H9 (cell line): ENCODE measurements at places on chromosomes 5 and 9. TPM values are rescaled to one million over a fixed set of nuclear protein-coding genes. Genes with fewer than 3 reads are reported as not detected.

DNA sequence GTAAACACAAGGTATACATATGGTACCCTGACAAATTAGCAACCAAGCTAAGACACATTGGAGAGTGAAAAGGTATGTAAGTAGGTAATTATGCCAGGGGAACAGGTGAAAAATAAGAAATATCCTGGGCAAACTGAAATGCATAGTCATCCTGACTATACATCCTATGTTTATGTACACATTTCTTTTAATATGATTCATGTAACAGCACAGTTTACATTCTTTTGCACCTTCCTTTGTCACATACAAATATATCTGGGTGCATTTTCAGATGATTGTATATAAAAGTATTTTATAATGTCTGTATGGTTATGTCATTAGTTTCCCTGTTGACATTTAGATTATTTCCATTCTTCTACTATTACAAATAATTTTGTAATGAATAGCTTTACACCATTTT lies 1146.9 kb downstream of the EFNA5 start:
- no peaks in the 10 kb centered on the region for H3K27me3 ChIP-seq
- no peaks in the 10 kb centered on the region; the same call in 1 of the 2 replicates for H3K4me1 ChIP-seq
- no peak for DNase-seq
- H3K36me3 ChIP-seq = no peaks in the 10 kb centered on the region
- no peak overlapping the region for H3K27ac ChIP-seq

- H3K4me1 ChIP-seq = peaks cover 3% of the 10 kb centered on the region; the same call in 1 of the 2 replicates
- H3K27me3 ChIP-seq = no peaks in the 10 kb centered on the region
- no peak overlapping the region for H3K27ac ChIP-seq
- no peak overlapping the region for H3K4me3 ChIP-seq
- DNase-seq = no peak
These were observed 134.1 kb downstream of the NUDT12 start for GRCh38 chr5:103428411-103428871.

- H3K4me3 ChIP-seq = no peak overlapping the region
These were observed 8.6 kb downstream of the HAVCR2 start for GRCh38 chr5:157100140-157100679.

DNA sequence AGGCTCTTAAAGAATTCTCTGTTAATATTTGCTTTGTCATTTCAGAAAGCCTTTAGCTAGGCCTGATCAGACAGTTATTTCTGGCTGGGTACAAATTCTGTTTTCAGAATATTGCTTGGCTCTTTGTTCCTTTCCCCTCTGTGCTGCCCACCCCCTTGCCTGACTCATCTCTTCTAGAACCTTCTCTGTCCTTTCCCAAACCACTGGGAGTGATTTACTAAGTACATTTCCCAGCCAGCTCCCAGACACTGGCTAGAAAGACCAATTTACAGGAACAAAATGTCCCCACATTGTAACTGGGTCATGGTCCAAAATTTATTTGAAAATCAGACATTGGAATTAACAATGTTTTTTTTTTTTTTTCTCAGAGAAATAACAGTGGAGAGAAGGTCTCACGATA lies 133.1 kb upstream of the MAP1B start:
- H3K4me3 ChIP-seq = no peak overlapping the region
- H3K27ac ChIP-seq = no peak overlapping the region
- H3K27me3 ChIP-seq = no peaks in the 10 kb centered on the region
- no peaks in the 10 kb centered on the region for H3K36me3 ChIP-seq
- no peaks in the 10 kb centered on the region for H3K4me1 ChIP-seq
- no peak for DNase-seq

GRCh38 chr5:155094455-155094854 lies 80.9 kb downstream of the KIF4B start:
- no peak overlapping the region for H3K4me3 ChIP-seq
- no peaks in the 10 kb centered on the region for H3K36me3 ChIP-seq
- H3K27ac ChIP-seq = no peak overlapping the region
- H3K27me3 ChIP-seq = no peaks in the 10 kb centered on the region
- no peak for DNase-seq
- H3K4me1 ChIP-seq = no peaks in the 10 kb centered on the region

DNA sequence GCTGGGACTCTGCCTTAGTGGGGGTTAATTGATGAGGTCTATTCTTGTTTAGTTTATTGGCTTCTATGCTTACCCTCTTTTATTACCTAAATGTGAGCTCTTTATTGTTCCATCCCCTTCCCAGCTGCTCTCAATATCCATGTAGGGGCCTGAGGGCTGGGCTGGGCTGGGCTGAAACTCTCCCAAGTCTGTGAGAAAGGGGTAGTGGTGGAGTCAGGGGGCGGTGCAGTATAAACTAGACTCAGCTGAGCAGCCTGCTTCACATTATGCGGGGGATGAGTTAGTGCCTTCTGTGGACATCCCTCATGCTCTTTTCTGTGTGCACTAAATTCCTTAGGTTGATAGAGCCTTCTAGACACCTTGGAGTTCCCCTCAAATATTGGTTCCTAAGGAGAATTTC lies 451.8 kb upstream of the PTGER4 start:
- no peak overlapping the region for H3K27ac ChIP-seq
- no peak overlapping the region for H3K4me3 ChIP-seq
- H3K27me3 ChIP-seq = no peaks in the 10 kb centered on the region
- no peaks in the 10 kb centered on the region for H3K4me1 ChIP-seq

DNA sequence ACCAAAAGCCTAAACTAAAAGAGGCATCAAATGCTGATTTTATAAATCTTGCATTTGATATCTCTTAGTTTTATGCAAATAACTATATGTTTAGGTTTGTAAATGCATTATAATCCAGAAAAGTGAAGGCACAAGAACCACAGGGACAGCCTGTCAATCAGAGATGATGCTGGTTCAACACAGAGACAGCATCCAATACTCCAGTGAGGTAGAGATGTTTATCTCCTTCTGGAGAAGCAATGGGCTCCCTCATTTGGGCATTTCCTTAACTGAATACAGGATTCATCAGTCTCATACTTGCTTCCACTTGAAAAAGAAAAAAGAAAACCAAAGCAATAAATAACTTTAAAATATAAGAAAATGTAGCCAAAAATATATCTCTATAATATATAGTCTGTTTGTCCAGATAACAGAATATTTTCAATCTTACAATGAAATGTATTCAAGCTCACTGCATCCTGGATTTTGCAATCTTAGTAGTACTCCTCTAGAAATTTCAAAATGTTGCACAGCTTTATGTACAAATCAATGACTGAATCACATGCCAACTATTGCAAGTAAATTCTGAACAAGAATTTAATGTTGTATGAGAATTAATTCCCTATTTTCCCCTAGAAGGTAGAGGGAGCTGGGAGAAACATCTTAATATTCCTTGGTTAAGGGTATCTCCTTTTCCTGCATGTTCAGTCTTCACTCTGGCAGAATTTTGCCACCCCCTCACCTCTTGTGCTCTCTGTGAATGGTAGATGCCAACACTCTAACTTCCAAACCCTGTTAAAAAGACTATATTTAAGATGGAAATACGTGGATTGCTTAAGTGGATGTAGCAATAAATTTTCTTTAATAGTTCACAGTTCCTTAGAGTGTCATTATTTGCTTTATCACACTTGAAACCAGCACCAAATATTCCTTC lies 191.1 kb upstream of the GAS1 start:
- H3K27me3 ChIP-seq = no peaks in the 10 kb centered on the region
- DNase-seq = no peak
- no peak overlapping the region for H3K27ac ChIP-seq
- H3K4me3 ChIP-seq = no peak overlapping the region
- H3K36me3 ChIP-seq = no peaks in the 10 kb centered on the region
- H3K4me1 ChIP-seq = no peaks in the 10 kb centered on the region

GRCh38 chr9:33867747-33868439 lies 50.9 kb downstream of the UBE2R2 start:
- H3K4me3 ChIP-seq = no peak overlapping the region
- DNase-seq = no peak
- no peak overlapping the region for H3K27ac ChIP-seq
- peaks cover 20% of the 10 kb centered on the region for H3K36me3 ChIP-seq

DNA sequence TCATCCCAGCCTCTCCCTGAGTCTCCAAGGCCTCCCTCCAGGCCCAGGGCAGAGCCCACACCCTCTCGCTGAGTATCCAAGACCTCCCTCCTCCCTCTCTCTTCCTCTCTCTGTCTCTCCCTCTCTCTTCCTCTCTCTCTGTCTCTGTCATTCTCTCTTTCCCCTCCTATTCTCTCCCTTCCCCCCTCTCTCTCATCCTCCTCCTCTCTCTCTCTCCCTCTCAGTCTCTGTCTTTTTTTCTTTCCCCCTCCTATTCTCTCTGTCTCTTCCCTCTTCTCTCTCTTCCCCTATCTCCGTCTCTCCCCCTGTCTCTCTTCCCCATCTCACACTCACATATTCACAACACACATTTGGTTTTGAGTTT lies 8.1 kb downstream of the SLC6A19 start:
- no peaks in the 10 kb centered on the region for H3K4me1 ChIP-seq
- no peak overlapping the region for H3K27ac ChIP-seq
- H3K27me3 ChIP-seq = no peaks in the 10 kb centered on the region
- no peak overlapping the region for H3K4me3 ChIP-seq

DNA sequence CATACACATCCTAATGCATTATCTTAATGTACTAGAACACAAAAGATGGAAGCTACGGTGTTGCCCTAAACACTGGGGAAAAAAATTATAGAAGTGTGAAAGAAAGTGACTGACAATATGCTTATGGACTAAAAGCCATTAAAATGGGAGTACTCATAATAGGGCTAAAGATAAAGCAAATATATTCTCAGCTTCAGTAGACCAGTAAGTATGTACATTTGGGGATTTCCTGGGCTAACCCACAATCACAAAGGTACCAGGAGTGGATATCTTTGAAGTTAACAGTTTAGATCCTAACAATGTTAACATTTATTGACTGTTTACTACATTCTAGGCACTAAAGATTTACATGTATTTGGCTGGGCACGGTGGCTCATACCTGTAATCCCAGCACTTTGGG lies 36.9 kb downstream of the PTGER4 start:
- H3K4me1 ChIP-seq = no peaks in the 10 kb centered on the region
- DNase-seq = no peak
- H3K27me3 ChIP-seq = no peaks in the 10 kb centered on the region
- H3K4me3 ChIP-seq = no peak overlapping the region
- peaks cover 14% of the 10 kb centered on the region for H3K36me3 ChIP-seq
- H3K27ac ChIP-seq = no peak overlapping the region

GRCh38 chr9:121743441-121744001 lies 92.1 kb downstream of the DAB2IP start:
- DNase-seq = peak; percentile 80
- H3K4me1 ChIP-seq = peaks cover 14% of the 10 kb centered on the region; the same call in 1 of the 2 replicates
- H3K27me3 ChIP-seq = no peaks in the 10 kb centered on the region
- no peak overlapping the region for H3K27ac ChIP-seq
- H3K36me3 ChIP-seq = no peaks in the 10 kb centered on the region
- H3K4me3 ChIP-seq = no peak overlapping the region

DNA sequence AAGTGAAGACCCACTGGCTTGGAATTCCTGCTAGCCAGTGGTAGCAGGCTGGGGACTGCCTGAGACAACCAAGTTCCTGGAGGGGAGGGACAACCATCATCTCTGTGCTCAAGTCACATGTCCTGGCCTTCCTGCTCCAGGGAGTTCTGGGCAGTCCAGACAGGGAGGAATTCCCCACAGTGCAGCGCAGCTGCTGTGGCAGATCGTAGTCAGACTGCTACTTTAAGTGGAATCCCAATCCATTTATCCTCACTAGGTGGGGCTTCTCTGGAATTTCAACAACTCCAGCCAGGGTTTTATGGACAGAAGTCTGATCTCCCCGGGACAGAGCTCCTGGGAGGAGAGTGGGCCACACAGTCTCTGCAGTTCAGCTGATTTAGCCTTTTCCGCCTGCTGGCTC lies 20.9 kb upstream of the OR5C1 start:
- no peaks in the 10 kb centered on the region for H3K27me3 ChIP-seq
- H3K36me3 ChIP-seq = no peaks in the 10 kb centered on the region
- no peak overlapping the region for H3K4me3 ChIP-seq
- H3K27ac ChIP-seq = no peak overlapping the region
- no peak for DNase-seq
- H3K4me1 ChIP-seq = no peaks in the 10 kb centered on the region

- no peak overlapping the region for H3K27ac ChIP-seq
- H3K27me3 ChIP-seq = no peaks in the 10 kb centered on the region
- H3K36me3 ChIP-seq = no peaks in the 10 kb centered on the region
- H3K4me3 ChIP-seq = no peak overlapping the region
These were observed 95.3 kb upstream of the IER5L start for GRCh38 chr9:129273136-129273895.

- no peaks in the 10 kb centered on the region for H3K4me1 ChIP-seq
- no peak for DNase-seq
- no peaks in the 10 kb centered on the region; the same call in 1 of the 2 replicates for H3K27me3 ChIP-seq
- no peaks in the 10 kb centered on the region for H3K36me3 ChIP-seq
- no peak overlapping the region for H3K27ac ChIP-seq
- H3K4me3 ChIP-seq = no peak overlapping the region
These were observed 161.3 kb upstream of the RFX3 start for GRCh38 chr9:3687145-3687544.

DNA sequence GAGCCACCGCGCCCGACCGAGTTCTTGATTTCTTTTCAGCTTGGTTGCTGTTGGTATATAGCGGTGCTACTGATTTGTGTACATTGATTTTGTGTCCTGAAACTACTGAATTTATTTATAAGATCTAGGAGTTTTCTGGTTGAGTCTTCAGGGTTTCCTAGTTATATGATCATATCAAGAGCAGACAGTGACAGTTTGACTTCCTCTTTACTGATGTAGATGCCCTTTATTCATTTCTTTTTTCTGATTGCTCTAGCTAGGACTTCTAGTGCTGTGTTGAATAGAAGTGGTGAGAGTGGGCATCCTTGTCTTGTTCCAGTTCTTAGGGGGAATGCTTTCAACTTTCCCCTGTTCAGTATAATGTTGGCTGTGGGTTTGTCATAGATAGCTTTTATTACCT lies 17.4 kb upstream of the LRRC19 start:
- no peaks in the 10 kb centered on the region for H3K27me3 ChIP-seq
- DNase-seq = no peak
- no peak overlapping the region for H3K27ac ChIP-seq

GRCh38 chr5:37685816-37686215 lies 154.0 kb downstream of the GDNF start:
- H3K36me3 ChIP-seq = peaks cover 6% of the 10 kb centered on the region; the same call in 1 of the 2 replicates
- H3K4me1 ChIP-seq = no peaks in the 10 kb centered on the region
- no peak for DNase-seq
- H3K27me3 ChIP-seq = no peaks in the 10 kb centered on the region
- no peak overlapping the region for H3K27ac ChIP-seq
- no peak overlapping the region for H3K4me3 ChIP-seq

GRCh38 chr5:13910637-13911288 lies 33.7 kb downstream of the DNAH5 start:
- DNase-seq = no peak
- H3K27me3 ChIP-seq = no peaks in the 10 kb centered on the region

The PCDHAC2 gene
- 4.8 and 5.4 TPM in 2 replicates for total RNA-seq

The FOXD4L3 gene
- total RNA-seq = 0.26 TPM in 1 of 2 replicates, not detected in the other

The GAPVD1 gene
- 39.2 and 39.5 TPM in 2 replicates for total RNA-seq

The SPINK5 gene
- 5.6 and 6.0 TPM in 2 replicates for total RNA-seq

The SARDH gene
- 5.3 TPM in 2 replicates for total RNA-seq

The CCL27 gene
- total RNA-seq = 0.28 and 1.0 TPM in 2 replicates

The CCDC112 gene
- total RNA-seq = 13.0 and 13.2 TPM in 2 replicates

The TMC1 gene
- total RNA-seq = 2.4 and 2.5 TPM in 2 replicates
